ENCODE measurements at places on chromosomes 5 and 9. TPM values are rescaled to one million over a fixed set of nuclear protein-coding genes. Genes with fewer than 3 reads are reported as not detected.
A peak's percentile ranks its signal among the peaks of the same experiment; 100 is the strongest.

- no peak for DNase-seq
Observed at GRCh38 chr5:173970878-173971650, 17.9 kb upstream of the C5orf47 start.

DPM2 gene
- 41.1 TPM for total RNA-seq

- no peak for DNase-seq
Observed at GRCh38 chr5:92741906-92742305, 839.1 kb downstream of the NR2F1-AS1 start.

- DNase-seq: no peak
Observed at GRCh38 chr5:153670101-153670500, 179.6 kb downstream of the GRIA1 start.

- DNase-seq: no peak
Observed at GRCh38 chr5:57492632-57493031, 10.0 kb upstream of the ACTBL2 start.

DNA sequence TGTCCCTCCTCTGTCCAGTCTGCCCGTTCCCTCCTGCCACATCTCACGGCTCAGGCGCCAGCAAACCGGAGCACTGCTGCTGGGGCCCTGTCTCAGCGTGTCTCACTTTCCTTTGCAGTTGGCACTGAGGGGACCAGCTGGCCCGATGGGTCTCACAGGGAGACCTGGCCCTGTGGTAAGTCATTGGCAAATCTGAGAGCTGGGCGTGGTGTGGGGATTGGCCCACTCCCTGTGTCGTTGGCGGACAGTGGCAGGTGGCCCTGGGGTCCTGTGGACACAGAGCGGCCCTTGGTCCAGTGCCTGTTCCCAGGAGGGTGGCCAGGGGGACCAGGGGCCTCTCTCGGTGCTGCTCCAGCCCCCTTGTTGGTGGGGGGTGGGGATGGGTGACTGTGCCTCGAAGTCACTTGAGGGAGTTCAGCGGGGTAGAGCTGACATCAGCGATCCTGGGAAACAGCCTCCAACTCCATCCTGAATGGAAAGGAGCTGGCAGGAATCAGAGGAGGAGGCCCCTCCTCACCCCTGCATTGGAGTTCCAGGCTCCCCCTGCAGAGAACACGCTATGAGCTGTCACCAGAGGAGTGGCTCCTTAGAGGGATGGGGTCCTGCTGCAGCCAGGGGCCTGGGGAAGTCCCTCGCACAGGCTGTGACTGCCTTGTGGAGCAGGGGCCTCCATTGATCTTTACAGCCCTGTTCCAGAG, 111.0 kb downstream of the COL5A1 start:
- no peak for DNase-seq

ERAP2 gene
- total RNA-seq: 9.2 TPM

- no peak for DNase-seq
Observed at GRCh38 chr5:160450164-160450932, 28.7 kb downstream of the PTTG1 start.

- DNase-seq: no peak
Observed at GRCh38 chr5:146103594-146103993, 1.8 kb downstream of the PLAC8L1 start.

DNA sequence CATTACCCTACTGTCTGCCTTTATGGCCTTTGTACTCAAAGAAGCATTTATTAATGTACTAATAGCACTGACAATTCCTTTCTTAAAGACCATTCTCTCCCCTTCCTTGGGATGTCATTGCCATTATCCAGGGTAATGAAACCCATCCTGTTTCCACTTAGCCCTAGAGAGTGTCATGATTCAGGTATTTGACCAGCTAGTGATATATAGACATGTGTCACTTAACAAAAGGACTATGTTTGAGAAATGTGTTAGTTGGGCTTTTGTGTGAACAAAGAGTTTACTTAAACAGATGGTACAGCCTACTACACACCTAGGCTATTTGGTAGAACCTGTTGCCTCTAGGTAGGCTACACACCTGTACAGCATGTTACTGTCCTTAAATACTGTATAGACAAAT, 2.0 kb downstream of the ATP6V0E1 start:
- no peak for DNase-seq

LCNL1 gene
- total RNA-seq: 1.7 TPM

- DNase-seq: no peak
Observed at GRCh38 chr5:62214701-62215100, 91.3 kb upstream of the KIF2A start.

- peak; percentile 69 for DNase-seq
Observed at GRCh38 chr9:133238851-133239532, 29.9 kb upstream of the OBP2B start.

GRCh38 chr5:11903614-11904264, 507 bp downstream of the CTNND2 start:
- DNase-seq: no peak

WDR31 gene
- 5.1 TPM for total RNA-seq

DNA sequence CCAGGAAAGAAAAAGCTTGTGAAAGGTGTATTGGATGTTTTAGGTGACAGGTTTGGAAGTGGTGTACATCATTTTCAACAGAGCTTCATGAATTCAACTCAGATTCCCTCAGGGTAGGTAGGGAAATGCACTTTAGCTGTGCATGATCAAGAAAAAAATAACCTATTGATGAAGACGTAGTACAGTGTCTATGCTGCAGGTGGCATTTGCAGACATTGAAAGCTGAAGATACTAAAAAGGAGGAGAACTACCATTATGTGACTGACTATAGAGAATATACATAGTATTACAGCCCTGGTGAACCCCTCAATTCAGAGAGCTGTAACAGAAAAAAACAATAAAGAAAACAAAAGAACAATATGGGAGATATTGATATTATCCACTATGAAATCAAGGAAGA, 2344.7 kb upstream of the ACO1 start:
- DNase-seq: no peak

CNTLN gene
- 10.6 TPM for total RNA-seq

- no peak for DNase-seq
Observed at GRCh38 chr5:134034326-134034725, 29.6 kb upstream of the VDAC1 start.

ABCA1 gene
- 33.4 TPM for total RNA-seq

CKMT2 gene
- total RNA-seq: 6.6 TPM

GMCL2 gene
- not detected for total RNA-seq

DRD1 gene
- total RNA-seq: 2.9 TPM

NOXA1 gene
- 12.5 TPM for total RNA-seq

HOMER1 gene
- total RNA-seq: 16.5 TPM

FBLL1 gene
- total RNA-seq: 0.83 TPM

SPATA31D4 gene
- not detected for total RNA-seq

DNA sequence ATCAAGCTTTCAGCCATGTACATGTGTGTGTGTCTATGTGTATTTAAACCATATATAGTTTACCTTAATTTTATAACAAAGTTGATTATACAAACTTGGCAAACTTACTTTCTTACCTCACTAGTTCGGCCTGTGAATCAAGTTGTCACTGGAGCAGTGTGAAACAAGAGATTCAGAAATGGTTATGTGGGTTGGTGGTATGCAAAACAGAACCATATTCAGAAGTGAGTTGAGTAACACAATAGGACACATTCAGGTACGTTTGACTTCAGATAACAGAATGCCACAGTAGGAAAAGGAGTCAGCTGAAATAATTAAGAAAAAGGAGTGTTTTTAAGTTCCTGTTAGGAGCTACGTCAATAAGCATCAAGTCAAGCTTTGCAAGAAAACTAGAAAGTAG, 21.5 kb downstream of the XPA start:
- no peak for DNase-seq

SCGB3A2 gene
- not detected for total RNA-seq

DNA sequence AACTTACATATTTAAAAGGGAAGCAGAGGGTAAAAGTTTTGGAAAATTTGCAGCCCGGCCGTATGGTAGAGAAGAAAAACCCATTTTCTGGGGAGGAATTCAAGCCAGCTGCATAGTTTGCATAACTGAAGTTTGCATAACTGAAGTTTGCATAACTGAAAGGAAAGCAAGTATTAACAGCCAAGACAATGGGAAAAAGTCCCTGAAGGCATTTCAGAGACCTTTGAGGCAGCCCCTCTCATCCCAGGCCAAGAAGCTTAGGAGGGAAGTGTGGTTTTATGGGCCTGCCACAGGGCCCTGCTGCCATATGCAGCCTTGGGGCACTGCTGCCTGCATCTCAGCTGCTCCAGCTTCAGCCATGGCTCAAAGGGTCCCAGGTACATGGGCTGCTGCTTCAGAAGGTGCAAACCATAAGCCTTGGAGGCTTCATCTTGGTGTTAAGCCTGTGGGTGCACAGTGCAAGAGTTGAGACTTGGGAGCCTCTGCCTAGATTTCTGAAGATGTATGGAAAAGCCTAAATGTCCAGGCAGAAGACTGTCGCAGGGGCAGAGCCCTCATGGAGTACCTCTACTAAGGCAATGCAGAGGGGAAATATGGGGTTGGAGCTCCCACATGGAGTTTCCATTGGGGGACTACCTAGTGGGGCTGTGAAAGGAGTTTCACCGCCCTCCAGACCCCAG, 36.9 kb upstream of the CXCL14 start:
- DNase-seq: no peak

GRCh38 chr5:65418661-65419060, 63.1 kb downstream of the ADAMTS6 start:
- DNase-seq: no peak

DNA sequence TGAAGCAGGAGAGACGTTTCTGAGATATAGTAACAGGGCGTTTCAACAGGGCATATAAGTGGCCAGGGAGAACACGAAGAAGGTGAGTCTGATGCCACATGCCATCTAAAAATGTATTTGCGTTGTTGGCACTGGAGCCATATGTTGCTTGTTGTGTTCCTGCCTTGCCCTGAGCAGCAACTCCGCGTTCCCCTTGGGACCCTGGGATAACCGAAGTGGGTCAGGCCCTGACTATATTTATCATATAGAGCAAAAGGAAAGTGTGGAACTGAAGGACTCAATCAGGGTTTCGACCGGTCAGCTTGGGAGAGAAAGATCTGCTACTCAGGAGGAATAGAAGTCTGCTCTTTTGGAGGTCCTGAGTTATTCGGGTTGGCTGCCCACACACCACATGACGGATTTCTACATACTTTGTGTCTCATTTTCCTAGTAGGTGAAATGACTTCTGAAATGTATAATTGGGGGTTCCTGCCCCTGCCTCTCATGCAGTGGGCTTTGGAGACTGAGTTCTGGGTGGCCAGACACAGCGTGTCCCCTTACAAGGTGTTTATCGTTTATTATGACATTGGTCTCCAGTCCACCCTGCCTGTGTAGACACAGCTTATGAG, 3.0 kb downstream of the STC2 start:
- no peak for DNase-seq

DNA sequence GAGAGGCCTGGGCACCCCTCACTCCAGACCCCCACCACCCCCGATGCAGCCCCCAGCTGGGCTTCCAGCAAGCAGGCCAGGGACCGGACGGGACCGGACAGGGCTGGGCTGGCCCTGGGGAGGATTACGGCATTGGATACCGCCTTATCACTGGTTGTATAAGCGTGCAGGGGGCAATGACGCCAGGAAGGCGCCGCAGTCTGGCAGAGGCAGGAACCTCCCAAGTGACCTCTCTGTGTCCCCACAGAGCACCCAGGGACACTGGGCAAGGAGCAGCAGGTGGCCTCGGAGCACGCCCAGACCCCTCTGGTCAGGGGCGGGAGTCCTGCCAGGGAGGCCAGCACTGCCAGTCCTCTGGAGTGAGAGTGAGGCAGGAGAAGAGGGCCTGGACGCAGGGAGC, 723 bp upstream of the LCN15 start:
- DNase-seq: no peak

DNA sequence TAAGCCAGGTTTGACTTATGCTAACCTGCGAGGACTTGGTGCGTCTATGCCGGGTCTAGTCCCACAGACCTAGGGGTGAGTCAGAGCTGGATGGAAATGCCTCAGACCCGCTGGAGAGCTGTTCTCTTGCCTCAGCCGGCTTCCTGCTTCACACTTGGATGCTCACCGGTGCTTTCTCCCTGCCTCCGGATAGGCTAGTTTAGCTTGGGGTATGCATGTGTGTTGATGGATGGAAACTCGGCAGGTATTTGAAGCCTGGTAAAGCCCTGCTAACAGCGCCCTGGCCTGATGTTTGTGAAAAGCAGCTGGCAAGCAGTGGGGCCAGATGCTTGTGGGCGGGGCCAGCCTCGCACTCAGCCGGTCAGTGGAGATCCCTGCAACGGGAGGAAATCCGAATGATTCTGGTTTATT, 29.3 kb downstream of the PRRC2B start:
- DNase-seq: peak; percentile 73

DNA sequence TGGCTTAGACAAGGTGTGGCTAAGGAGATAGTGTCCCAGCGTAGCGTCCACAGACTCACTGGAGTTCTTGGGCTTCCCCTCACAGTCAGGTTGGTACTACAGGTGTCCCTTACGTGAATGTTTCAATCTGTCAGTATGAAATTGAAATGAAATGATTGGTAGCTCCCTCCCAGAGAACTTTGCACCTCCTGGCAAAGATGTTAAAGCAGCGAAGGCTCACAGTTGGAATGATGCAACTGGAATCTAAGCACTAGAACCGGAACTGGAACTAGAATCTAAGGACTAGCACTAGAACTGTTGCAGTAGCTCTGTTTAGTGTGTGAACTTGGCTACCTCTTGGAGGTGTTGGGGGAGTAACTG, 1.1 kb downstream of the SLC31A1 start:
- no peak for DNase-seq

- DNase-seq: no peak
Observed at GRCh38 chr9:12826924-12827565, 52.2 kb downstream of the LURAP1L start.

Measured in ureter (tissue), 1 donor.